Left kidney (tissue), 8 donors: ENCODE measurements at places on chromosomes 3 and 15. TPM values are rescaled to one million over a fixed set of nuclear protein-coding genes. Genes with fewer than 3 reads are reported as not detected.

The CLDN18 gene
- 2.7 TPM for polyA plus RNA-seq

The CFAP92 gene
- 1.7 TPM for polyA plus RNA-seq

The CRBN gene
- polyA plus RNA-seq, result 85.1 TPM

The BFSP2 gene
- polyA plus RNA-seq, result 0.33 TPM

The IL17RB gene
- polyA plus RNA-seq, result 16.7 TPM

The POPDC2 gene
- polyA plus RNA-seq, result 7.7 TPM

The ZFYVE19 gene
- polyA plus RNA-seq, result 25.5 TPM

The ELL3 gene
- polyA plus RNA-seq, result 4.6 TPM

The KNSTRN gene
- polyA plus RNA-seq, result 46.4 TPM

The CPNE9 gene
- polyA plus RNA-seq, result not detected

The LYZL4 gene
- polyA plus RNA-seq, result not detected

The PYDC2 gene
- polyA plus RNA-seq, result not detected

The PIERCE2 gene
- polyA plus RNA-seq, result 6.6 TPM

The C15orf62 gene
- 3.3 TPM for polyA plus RNA-seq

The PIGX gene
- 32.5 TPM for polyA plus RNA-seq

The PARP15 gene
- polyA plus RNA-seq, result 0.45 TPM

The SERINC4 gene
- polyA plus RNA-seq, result not detected

The LYSMD2 gene
- 3.5 TPM for polyA plus RNA-seq

The FANCD2OS gene
- 0.81 TPM for polyA plus RNA-seq

The GXYLT2 gene
- polyA plus RNA-seq, result 18.3 TPM

The RTP1 gene
- not detected for polyA plus RNA-seq

The ZPLD1 gene
- 0.60 TPM for polyA plus RNA-seq

The WNT5A gene
- 42.5 TPM for polyA plus RNA-seq

The CMTM7 gene
- 48.9 TPM for polyA plus RNA-seq

The NSUN3 gene
- polyA plus RNA-seq, result 14.6 TPM

The GUCA1C gene
- 0.52 TPM for polyA plus RNA-seq

The FANCD2 gene
- polyA plus RNA-seq, result 29.4 TPM

The SLC22A13 gene
- 4.4 TPM for polyA plus RNA-seq

The STARD9 gene
- polyA plus RNA-seq, result 14.3 TPM

The IL5RA gene
- polyA plus RNA-seq, result 0.73 TPM

The LTF gene
- polyA plus RNA-seq, result 1.7 TPM

The CTXND1 gene
- 11.0 TPM for polyA plus RNA-seq

The GCNT3 gene
- 0.57 TPM for polyA plus RNA-seq

The CCR2 gene
- 1.1 TPM for polyA plus RNA-seq

The ESYT3 gene
- 3.1 TPM for polyA plus RNA-seq

The MAN2C1 gene
- 180 TPM for polyA plus RNA-seq

The DTX3L gene
- polyA plus RNA-seq, result 15.1 TPM

The GPR62 gene
- 0.48 TPM for polyA plus RNA-seq

The LMAN1L gene
- not detected for polyA plus RNA-seq

The SCN11A gene
- polyA plus RNA-seq, result 1.8 TPM

The C3orf85 gene
- 17.9 TPM for polyA plus RNA-seq

The PLA2G4D gene
- polyA plus RNA-seq, result 0.07 TPM

The HDAC11 gene
- 14.8 TPM for polyA plus RNA-seq

The LDHAL6B gene
- 0.23 TPM for polyA plus RNA-seq

The GOLGA6L4 gene
- polyA plus RNA-seq, result 30.5 TPM

The CLDN16 gene
- polyA plus RNA-seq, result 35.6 TPM

The FBXW12 gene
- 0.73 TPM for polyA plus RNA-seq

The FEZF2 gene
- not detected for polyA plus RNA-seq
